Spleen (tissue), 13 donors: ENCODE measurements at places on chromosomes 5 and 9. TPM values are rescaled to one million over a fixed set of nuclear protein-coding genes. Genes with fewer than 3 reads are reported as not detected.

DNA sequence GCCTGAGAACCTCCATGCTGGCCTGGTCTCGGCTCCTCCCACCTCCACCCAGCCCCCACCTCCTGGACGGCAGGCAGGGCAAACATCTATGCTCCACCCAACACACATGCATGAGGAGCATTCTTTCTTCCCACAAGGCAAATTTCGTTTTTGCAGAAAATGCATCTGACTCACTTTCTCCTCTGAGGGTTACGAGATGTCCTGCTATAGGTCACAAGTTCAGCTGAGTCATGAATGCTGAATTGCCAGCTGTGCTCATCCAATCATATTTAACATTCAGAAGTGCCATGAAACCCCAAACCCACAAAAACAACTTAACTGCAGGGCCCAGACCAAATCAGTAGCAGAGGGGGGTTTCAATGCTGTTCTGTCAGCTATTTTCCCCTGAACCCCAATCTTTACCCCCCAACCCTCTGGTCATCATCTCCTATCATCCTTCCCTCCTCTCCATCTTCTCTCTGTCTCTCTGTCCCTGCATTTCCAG, 39.0 kb upstream of the OSMR start:
- DNase-seq = no peak

DNA sequence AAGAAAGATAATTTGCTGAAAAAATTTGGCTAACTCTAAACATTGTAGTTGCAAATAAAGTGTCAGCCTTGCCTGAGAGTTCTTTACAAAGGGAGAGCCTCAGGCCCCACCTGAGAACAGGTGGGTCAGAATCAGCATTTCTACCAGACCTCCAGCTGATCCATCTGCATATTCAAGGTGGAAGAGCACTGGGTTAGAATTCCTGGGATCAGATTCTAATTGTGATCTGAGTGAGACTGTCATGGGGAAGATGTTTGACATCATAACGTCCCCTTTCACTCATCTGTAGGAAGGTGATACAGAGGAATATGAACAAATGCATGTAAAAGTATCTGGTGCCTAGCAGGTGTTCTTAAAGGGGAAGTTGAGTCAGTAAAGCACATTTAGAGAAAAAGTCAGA, 54.6 kb downstream of the FBXL7 start:
- no peak for DNase-seq

DNA sequence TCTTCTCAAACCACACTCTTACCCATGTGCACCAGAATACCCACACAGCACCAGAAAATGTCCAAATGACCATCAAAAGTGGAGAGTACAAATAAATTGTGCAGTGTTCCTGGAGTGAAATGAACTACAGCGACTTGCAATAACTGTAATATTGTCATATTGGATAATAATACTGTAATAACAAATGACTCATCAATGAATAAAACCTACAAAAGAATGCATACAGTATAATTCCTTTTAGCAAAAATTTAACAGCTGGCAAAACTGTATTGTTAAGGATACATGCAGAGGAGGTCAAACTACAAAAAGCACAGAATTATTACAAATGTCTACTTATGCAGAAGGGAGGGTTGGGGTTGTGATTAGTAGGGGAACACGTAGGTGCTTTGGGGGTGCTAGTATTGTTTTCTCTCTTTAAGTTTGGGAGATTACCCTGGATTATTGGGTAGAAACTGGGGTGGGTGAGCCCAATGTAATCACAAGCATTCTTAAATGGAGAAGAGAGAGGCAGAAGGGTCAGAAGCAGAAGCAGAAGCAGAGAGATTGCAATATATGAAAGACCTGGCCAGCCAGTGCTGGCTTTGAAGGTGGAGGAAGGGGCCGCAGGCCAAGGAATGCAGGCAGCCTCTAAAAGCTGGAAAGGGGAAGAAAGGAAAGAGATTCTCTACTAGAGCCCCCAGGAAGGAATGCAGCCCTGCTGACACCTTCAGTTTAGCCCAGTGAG, 21.8 kb downstream of the IRF1 start:
- DNase-seq = peak; percentile 76

UBE2QL1 gene
- total RNA-seq = 0.40 TPM

DNA sequence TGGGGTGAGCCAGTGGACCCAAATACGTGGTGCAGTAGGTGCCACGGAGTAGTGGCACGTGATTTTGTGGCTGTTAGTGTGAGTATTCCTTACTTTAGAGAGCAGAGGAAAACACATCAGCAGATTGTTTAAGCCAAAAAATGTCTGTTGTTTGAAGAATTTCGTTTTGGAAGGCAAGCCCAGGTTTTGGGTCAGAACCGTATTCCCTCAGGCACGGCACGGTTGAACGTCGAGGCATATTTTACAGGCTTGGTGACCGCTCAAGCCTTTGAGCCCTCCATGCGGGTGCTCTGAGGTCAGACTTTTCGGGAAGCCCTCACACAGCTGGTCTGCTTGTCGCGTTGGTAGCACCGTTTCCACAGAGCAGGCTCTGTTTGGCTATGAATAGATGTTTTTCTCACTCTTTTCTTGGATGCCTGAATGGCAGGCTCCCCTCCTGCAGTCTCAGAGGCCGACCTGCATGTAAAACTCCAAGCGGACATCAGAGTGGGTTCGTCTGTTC, 27.2 kb downstream of the NEK6 start:
- DNase-seq = no peak

DNA sequence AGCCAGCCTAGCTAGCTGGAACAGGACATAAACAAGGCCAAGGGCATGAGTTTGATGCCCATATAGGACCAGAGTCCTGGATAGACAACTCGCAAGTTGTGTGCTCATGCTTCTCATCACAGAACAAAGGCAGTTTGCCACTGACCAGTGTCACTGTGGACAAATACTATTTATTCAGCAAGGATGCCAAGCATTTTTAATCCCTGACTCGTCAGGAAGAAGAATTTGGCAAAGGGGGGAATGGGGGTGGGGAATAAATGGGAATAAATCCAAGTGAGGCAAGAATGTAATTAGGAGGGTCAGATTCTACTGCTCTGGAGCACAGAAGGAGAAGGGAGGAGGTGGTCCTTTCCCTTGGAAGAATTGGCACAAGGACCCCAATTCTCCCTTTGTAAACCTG, 46.8 kb upstream of the ANKRD55 start:
- DNase-seq = no peak

ATG10 gene
- 9.1 TPM for total RNA-seq

SAXO1 gene
- 0.07 TPM for total RNA-seq

ADCY2 gene
- total RNA-seq = 0.17 TPM

FOXD4L3 gene
- total RNA-seq = 0.39 TPM
